Endothelial cell of umbilical vein (primary cell): ENCODE measurements at places on chromosomes 6 and 20. TPM values are rescaled to one million over a fixed set of nuclear protein-coding genes. Genes with fewer than 3 reads are reported as not detected.

Gene PKIB
- not detected in 2 replicates for total RNA-seq

Gene MKKS
- 10.5 and 11.1 TPM in 2 replicates for total RNA-seq

Gene SAMD5
- total RNA-seq: 4.6 and 6.9 TPM in 2 replicates

Gene MYCT1
- total RNA-seq: 106 and 119 TPM in 2 replicates

Gene HAO1
- not detected in 2 replicates for total RNA-seq

Gene FOXP4
- 23.9 and 24.4 TPM in 2 replicates for total RNA-seq

Gene SLC17A3
- total RNA-seq: not detected in 2 replicates

Gene DEFB124
- not detected in 2 replicates for total RNA-seq

Gene TREM1
- total RNA-seq: not detected in 2 replicates

DNA sequence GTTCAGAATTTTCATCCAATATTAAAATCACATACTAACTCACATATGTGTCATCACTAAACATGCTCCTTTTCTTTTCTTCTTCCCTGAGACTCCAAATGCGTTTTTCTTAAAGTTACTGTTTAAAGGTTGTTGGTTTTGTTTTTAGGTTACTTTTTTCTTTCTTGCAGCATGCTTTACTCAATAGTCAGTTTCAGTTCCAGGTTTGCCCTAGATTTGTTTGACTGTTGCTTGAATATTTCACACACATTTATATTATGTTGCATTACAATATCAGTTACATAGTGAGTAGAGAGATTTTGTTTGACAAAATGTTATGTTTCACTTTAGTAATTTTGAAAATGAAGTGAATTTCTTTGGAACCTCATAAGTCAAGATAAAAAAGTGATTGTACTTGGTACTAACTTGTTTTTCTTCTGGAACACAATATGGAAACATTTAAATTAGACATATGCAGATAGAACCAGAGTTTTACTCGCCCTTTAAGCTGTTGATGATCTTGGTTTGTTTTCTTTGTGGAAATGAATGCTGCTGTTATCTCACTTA, 27.3 kb downstream of the FNDC1 start:
- no peak for DNase-seq

GRCh38 chr6:108304646-108305045, 9.8 kb downstream of the AFG1L start:
- DNase-seq: no peak

- no peak for DNase-seq
Observed at GRCh38 chr6:117951783-117952182, 44.7 kb downstream of the SLC35F1 start.

DNA sequence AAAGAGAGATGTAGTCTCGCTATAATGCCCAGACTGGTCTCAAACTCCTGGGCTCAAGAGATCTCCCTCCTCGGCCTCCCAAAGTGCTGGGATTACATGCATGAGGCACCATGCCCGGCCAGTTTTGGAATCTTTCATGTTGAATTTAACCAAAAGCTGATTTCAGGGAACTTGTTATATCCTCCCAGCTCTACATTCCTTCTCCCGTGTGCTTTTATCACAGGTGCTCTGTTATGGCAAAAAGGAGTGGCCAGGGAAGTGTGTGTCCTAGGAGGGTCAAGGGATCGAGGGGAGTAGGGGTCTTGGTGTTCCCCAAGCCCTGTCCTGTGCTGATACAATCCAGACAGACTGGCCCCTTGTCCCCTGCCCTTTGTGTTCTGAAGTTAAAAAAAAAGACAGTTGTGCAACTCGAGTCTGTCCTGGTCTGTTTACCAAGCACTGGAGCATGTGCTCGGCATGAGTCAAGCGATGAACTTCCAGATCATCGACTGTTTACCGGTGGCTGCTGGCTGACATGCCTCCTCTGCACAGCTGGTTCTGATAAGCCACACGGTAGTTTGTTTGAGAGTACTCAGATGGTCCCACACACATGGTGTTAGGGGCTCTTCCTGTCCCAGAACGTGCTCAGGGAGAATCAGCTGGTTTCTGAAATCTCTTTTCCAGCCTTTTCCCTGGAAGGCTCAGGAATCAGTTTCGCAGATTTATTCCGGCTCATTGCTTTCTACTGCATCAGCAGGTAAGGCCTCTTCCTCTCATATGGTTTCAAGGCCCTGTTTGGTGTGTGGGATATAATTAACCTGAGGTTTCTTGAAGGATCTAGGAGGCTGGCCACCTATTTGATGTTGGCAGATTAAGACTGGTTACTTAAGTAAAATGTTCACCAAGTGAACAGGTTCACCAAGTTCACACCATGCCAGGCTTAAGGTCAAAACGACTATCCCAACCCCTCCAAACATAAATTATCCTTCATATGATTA, 52.6 kb upstream of the NAA20 start:
- DNase-seq: peak; percentile 54

- peak; percentile 17 for DNase-seq
Observed at GRCh38 chr20:10077886-10078285, 43.1 kb downstream of the ANKEF1 start.

DNA sequence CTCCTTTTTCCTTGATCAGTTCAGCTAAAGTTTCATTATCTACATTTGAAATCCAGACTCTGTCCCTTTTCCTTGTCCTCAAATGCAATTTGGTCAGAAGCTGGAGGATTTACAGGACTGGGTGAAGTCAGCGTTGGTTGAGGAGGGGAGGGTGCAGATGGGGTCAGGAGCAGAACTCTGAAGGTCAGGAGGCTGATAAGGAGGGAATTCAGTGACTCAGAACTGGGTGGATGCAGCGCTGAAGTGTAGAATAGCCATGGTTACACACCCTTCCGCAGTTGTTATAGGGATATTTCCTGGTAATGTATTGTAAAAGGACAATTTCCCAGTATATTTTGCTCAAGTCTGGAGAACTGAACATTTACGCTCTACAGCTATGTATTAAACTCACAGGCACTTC, 133.1 kb upstream of the FOXA2 start:
- peak; percentile 79 for DNase-seq

GRCh38 chr6:137696765-137697164, 170.3 kb upstream of the TNFAIP3 start:
- DNase-seq: no peak

DNA sequence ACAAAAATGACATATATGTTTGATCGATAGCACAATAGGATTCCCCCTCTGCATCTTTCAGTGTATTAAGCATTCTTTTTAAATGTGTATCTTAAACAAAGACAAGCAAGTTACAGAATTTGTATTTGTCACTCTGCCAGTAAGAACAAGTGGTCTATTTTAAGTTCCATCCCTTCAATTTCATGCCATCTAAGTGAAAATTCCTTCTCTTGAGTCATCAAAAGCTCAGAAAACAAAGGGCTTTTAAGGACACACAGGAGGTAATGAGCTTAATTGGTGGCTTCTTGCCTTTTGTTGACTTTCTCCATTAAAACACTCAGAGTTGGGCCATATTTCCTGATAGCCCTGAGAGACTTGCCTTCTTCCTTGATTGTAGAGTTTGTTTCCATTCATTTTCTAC, 547.8 kb downstream of the TENT5A start:
- DNase-seq: no peak

- peak; percentile 19 for DNase-seq
Observed at GRCh38 chr6:85191656-85192055, 258.2 kb upstream of the NT5E start.

GRCh38 chr6:131073577-131073976, 10.5 kb upstream of the EPB41L2 start:
- no peak for DNase-seq

GRCh38 chr6:111201764-111202163, 114.5 kb downstream of the SLC16A10 start:
- DNase-seq: no peak
